ENCODE measurements at places on chromosomes 2 and 18.

DNA sequence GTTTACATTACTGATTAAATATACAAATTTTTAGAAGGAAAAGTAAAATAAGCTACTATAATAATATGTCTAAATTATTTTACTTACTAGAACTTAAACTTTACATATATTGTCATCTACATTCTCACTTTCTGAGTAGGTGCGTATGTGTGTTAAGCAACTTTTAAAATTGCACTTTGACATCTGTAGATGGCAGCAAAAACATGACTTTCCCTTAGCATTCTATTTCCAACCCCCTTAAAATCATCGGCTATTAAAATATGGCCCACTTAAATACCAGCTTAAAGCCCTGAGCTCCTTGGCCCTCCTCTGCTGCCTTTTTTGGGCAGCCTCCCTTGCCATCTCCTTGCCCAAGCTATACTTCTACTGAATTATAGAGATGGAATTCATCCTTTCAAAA, 78.0 kb downstream of the UPP2 start:
- DNase-seq: no peak

- no peak for DNase-seq
These were observed 28.1 kb upstream of the SATB2 start for GRCh38 chr2:199485732-199486335.

DNA sequence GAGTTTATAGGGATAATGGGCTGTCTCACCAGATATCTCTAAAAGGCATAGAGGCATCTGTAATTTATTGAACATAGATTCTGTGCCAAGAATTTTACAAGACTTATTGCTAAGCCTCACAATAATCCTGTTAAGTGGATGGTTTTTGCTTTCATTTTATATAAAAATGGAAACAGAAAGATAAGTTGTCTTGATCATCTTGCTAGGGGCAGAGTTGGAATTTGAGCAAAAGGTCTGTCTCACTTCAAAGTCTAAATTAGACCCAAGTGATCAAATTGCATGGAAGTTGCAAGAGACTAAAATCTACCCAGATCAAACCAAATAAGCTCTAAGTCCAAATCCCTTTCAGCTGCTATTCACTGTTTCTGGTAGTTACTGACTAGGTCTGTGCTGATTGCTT, 95.3 kb upstream of the SOX11 start:
- DNase-seq: no peak

DNA sequence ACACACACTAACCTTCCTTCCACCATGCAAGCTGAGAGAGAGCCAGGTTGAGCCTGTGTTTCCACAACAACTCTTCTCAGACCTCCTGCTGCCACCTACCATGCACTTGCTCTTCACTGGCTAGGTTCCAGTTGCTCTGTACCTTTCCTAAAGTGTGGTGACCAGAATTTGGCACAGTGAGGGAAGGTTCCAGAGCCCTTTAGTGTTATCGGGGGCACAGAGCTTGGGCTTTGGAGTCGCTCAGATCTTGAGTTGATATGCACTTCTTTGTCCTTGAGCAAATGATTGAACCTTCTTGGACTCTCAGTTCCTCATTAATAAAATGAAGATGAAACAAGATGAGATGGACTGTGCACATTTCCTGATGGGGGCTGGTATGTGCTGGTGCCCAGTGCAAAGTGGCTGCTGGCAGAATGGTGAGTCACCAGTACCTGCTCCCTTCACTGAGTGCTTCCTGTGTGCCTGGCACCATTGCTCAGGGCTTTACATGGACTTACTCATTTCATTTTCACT, 47.1 kb downstream of the NEDD4L start:
- DNase-seq: no peak

- DNase-seq: no peak
These were observed 567 bp downstream of the TMEM200C start for GRCh38 chr18:5894611-5895298.

- no peak for DNase-seq
These were observed 227.9 kb upstream of the SIX2 start for GRCh38 chr2:45237128-45237527.

- no peak for DNase-seq
These were observed 66.6 kb downstream of the EFEMP1 start for GRCh38 chr2:55856936-55857335.

DNA sequence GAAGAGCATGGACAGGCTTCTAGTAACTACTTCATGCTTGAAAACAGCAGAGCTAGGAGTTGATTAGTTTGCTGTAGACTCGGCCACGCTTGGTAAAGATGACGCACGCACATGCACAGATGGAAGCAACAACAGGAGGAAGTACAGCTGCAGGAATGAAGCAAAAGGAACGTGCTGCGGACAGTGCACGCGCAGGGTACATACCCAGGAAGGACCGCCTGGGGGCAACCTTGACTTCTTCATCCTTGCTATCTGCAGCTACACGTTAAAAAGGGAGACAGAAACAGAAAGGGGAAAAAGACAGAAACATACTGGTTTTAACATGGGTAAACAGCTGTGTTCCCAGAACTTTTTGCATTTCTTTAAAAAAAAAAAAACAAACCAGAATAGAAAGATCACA, 17.7 kb downstream of the SLC66A2 start:
- DNase-seq: no peak

- DNase-seq: no peak
These were observed 115.2 kb downstream of the TTC32 start for GRCh38 chr2:19786408-19787058.

DNA sequence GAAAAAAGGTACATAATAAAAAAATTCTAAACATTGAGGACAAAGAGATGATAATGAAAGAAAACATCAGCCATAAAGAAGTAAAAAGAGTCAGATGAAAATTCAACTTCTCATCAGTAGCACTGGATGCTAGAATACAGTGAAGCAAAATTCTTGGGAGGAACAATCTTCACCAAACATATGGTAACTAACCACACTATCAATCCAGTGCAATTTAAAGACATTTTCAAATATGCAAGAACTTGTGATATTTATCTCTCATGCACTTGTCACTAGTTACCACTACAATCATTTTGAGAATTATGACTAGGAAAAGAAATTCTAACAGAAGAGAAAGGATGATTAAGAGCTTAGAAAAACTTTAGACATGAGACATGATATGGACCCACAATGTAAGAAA, 127.4 kb downstream of the RTTN start:
- DNase-seq: no peak

DNA sequence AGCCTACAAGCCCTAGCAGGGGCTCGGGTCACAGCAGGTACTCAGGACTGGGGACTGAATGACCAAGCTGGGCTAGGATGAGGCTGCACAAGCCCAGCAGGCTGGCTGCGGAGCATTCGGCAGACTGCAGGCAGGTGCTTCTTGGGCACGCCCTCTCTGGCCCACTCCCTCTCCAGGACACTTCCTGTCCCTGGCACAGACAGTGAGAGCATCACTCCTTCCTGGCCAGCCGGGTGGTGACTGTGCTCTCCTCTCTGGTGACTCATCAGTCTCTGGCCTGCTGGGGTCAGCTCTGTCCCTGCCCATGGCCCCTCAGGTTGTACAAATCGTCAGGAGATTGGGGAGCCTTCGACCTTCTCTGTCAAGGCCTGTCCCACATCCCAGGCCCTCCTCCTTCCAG, 22.5 kb downstream of the C1QL2 start:
- DNase-seq: no peak

GRCh38 chr2:238846628-238847418, 1.1 kb upstream of the TWIST2 start:
- DNase-seq: no peak

- no peak for DNase-seq
These were observed 29.9 kb upstream of the RMDN2 start for GRCh38 chr2:37895140-37895539.

- DNase-seq: no peak
These were observed 57.2 kb downstream of the SOX11 start for GRCh38 chr2:5749347-5749746.

DNA sequence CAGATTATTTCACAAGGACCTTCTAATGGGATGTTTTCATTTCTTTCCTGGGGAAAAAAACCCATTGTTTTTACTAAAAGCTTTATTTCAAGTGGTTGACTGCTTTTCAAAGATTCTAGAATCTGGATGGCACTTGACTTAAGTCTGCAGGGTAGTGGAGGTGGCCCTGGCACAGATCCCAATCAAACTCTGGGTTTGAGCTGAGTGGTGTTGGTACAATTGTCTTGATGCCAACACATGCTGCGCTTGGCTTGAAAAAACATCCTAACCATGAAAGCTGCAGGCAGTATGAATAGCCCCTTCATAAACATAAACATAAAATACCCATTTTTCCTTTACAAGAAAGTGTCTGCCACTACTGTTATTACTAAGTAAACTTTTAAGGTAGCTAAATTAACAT, 3.6 kb downstream of the PAPOLG start:
- DNase-seq: no peak

Data from T-cell (primary cell).